ENCODE measurements at places on chromosomes 5 and 9. TPM values are rescaled to one million over a fixed set of nuclear protein-coding genes. Genes with fewer than 3 reads are reported as not detected.

DNA sequence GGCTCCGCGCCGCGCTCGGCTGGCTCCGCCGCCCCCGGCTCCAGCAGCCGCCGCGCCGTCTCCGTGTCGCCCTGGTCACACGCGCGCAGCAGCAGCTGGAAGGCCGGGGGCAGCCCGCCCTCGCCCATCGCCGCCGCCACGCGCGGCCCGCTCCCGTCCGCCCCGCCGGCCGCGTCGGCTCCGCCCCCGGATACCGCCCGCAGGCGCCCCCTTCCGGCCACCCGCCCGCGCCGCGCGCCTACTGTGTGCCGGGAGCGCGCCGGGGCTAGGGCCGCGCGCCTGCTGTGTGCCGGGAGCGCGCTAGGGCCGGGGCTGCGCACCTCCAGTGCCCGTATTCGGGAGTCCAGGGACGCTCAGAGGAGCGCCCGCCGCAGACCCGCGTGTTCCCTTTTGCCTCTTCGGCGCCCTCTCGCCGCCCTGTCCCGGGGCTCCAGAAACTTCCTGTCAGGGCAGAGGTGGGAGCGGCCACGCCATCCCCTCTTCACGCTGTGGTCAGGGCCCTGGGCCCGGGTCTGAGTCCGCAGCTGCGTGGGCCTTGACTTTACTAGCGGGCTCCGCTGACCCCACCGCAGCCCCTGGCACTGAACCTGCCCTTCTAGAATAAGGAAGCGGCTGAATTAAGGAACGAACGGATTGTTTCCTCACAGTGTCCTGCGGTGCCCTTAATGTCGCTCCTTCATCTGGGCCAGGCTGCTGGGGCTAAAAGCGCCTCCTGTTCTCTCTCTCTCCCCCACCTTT lies at the start of gene ANKS6:
Gene ANKS6 (minus strand): TSS at position 192 of the 738 bp plus-strand sequence. CDS start 64 bp downstream, at position 128.
- peak; percentile 63 for DNase-seq

Gene TUSC1
- total RNA-seq: not detected

DNA sequence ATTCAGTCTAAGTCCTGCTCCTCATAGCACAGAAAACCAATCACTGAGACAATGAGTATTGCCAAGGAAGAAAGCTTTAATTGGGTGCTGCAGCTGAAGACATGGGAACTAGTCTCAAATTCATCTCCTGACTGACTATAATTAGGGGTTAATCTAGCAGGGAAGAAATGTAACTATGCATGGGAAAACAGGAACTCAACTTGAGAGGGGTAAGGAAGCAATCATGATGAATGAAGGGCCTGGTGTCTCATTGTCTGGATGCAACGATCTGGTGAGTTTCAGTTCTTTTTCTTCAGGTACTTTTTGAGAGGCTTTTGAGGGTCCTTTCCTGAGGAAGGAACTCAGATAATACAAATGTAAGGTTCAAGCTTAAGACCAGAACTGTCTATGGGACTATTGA lies 24.0 kb upstream of the OCLN start:
- no peak for DNase-seq

Gene KIF4B
- not detected for total RNA-seq

Gene NIPBL
- total RNA-seq: 110 TPM

- DNase-seq: no peak
Measured at GRCh38 chr5:124706729-124707361, 39.6 kb downstream of the ZNF608 start.

DNA sequence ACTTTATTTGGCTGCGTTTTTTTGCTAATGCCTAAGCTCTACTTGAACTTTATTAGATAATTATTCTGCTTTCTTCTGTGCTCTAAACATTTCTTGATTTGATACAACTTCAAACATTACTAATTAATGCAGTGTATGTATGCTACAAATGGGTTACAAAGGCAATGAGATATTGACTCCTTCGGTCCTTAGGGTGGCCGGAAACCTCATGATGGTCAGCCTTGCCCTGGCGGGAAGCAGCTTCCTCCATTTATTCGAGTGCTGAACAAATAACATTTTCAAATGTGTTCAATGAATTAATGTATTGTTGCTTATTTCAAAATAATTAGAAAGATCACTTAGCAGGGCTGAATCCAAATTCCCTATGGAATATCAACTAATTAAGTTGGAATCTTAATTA lies 3.9 kb upstream of the LNPEP start:
- no peak for DNase-seq

GRCh38 chr5:56746553-56747339 lies 68.6 kb upstream of the MAP3K1 start:
- no peak for DNase-seq

Gene NEURL1B
- 0.08 TPM for total RNA-seq

- no peak for DNase-seq
Measured at GRCh38 chr9:92342825-92343488, 17.2 kb downstream of the CENPP start.

GRCh38 chr9:122941582-122942234 lies 888 bp downstream of the RABGAP1 start:
- no peak for DNase-seq

- DNase-seq: no peak
Measured at GRCh38 chr5:31531543-31531887, 378 bp downstream of the DROSHA start.

- DNase-seq: no peak
Measured at GRCh38 chr5:1701216-1701864, 98.3 kb downstream of the MRPL36 start.

- no peak for DNase-seq
Measured at GRCh38 chr5:133824661-133825254, 143.7 kb downstream of the C5orf15 start.

GRCh38 chr5:78586251-78586650 lies 62.3 kb downstream of the LHFPL2 start:
- no peak for DNase-seq

DNA sequence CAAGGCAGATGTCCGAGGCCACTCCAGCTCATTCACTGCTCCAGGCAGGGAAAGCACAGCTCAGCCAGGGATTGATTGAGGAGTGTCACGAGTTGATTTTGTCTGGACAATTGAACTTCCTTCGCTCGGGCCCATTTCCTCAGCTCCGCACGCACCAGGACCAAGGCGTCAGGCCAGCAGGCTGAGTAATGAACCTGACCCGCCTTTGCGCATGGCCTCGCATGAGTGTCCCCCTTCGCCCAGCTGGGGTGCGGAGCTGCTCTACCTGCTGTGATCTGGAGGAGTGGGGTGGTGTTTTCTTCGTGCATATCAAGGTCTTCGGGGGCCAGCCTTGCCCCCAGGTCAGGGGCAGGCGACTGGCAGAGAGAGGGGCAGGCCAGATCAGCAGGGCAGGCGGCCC lies 44.0 kb downstream of the VAV2 start:
- DNase-seq: no peak

- DNase-seq: no peak
Measured at GRCh38 chr9:90803860-90804593, 2.4 kb downstream of the SYK start.

GRCh38 chr5:11640158-11640873 lies 263.9 kb downstream of the CTNND2 start:
- no peak for DNase-seq

- no peak for DNase-seq
Measured at GRCh38 chr5:6307304-6307703, 71.0 kb downstream of the MED10 start.

Gene ACER2
- total RNA-seq: 5.9 TPM

Gene RNF208
- total RNA-seq: 1.3 TPM

GRCh38 chr9:12851341-12852090 lies 76.7 kb downstream of the LURAP1L start:
- no peak for DNase-seq

DNA sequence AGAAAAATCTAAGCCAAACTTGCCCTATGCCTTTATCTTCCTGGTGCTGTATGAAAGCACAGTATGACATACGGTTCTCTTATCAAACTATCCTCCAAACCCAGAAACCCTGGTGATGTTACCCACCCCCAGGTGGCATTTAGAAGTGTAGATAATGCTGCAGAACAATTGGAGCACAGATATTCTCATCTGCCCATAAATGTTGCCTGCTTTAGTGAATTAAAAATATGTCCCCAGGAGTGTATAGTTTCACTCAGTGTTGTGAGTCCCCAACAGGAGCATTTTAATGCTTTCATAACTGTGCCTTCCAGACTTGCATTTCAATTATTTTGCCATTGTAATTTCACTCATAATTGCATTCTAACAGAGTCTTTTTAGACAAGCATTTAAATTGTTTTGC lies 50.8 kb downstream of the SV2C start:
- DNase-seq: no peak

DNA sequence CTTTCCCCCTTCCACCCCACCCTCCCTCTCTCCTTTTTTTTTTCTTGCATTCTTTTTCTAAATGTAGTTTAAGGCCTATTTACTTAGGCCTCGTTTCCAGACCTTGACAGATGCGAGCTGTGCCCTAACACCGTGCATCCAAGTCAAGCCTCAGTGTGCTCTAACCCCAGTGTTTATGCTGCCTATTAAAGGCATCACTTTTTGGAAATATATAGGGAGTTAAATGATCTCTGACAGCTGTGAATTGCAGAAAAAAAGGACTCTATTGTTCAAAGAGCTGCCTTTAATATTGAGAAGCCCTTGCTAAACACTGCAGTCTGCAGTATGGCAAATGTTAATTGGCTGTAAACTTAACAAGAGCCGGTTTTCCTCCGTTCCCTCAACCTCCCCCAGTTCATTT lies 270.4 kb upstream of the TUT7 start:
- no peak for DNase-seq

GRCh38 chr9:126556560-126557250 lies 57.0 kb upstream of the LMX1B start:
- no peak for DNase-seq

Gene ARSB
- total RNA-seq: 4.2 TPM

Gene CER1
- total RNA-seq: not detected

DNA sequence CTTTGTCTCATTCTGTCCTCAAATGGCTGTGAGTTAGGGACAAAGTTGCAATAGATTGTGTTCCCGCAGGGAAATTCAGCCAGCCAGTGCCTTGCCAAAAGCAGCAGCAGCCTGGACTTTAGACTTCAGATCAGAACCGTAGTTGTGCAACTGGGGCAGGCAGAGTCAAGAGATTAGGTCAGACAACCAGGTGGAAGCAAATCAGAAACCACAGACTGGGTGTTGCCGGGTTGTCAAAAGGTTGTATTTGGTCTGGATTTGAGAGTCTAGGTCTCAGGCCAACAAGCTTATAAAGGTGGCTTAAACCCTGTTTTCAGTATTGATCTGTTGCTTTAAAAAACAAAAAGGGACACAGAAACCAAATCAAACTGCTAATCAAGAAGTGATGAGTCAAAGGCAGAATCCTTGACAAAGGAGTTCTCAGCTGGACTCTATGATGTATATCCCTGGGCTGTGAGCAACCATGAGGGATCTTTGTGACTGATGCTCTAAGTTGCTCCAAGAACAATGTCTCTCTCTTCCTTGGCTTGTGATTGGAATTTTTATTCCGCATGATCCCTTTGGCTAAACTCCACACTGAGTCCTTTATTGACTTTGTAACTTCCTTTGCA lies 20.9 kb downstream of the RFK start:
- no peak for DNase-seq

GRCh38 chr5:127452626-127453025 lies 64.8 kb upstream of the PRRC1 start:
- DNase-seq: no peak

GRCh38 chr9:115671963-115672305 lies 481.7 kb upstream of the PAPPA start:
- no peak for DNase-seq

GRCh38 chr9:19665146-19665863 lies 123.5 kb downstream of the SLC24A2 start:
- no peak for DNase-seq

Gene IL31RA
- not detected for total RNA-seq

DNA sequence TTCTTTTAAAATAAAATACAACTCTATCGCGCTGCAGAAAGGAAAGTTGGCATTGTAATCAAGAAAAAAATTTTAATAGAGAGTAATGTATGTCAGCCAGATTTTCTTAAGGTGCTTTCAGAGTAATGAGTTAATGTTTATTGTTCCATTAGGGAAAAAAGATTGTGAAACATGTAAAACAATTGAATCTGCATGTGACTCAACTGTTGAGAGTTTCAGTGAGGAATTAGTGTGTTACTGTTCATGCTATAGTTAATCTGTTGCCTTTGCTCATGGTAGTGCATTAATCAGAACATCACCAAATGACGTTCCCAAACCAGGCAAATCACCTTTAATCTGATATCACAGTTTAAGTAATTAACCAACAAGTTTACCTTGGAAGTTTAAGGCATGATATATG lies 600.5 kb downstream of the NR2F1-AS1 start:
- DNase-seq: no peak

DNA sequence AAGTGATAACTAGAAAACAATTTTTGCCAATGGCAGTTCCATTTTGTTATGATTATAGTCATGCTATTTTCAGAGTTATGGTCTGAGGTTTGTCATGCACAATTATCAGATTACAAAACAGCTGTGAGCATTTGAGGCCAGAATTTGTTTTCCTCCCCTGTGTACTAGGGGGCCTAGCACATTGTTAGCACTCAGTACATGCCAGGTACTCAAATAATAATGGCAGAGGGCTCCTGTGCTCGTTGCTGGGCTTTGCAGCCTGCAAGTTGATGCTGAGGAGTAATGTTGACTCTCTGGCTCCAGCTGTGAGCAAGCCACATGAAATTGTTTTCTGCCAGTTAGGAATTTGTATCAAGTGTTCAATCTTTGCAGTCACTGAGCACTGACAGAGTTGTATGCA lies 6.9 kb downstream of the DNAI1 start:
- no peak for DNase-seq

GRCh38 chr5:101393795-101394450 lies 490.8 kb upstream of the ST8SIA4 start:
- no peak for DNase-seq

DNA sequence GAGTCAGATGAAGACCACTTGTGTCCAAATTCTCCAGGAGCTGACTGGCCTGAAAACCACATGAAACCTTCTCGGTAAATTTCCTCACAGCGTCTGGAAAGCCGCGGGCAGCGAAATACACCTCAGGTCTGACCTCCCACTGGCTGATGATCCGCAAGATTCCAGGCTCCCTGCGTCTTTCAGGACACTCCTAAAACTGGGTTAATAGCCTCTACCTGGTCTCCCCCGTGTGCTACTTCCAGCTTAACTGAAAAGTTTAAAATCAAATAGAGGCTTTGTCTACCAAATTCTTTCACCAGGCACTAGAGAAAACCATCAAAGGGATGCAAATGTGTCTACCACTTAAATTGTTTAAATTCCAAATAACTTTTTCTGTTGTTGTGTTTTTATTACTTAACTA lies 312.6 kb downstream of the DRD1 start:
- DNase-seq: no peak

DNA sequence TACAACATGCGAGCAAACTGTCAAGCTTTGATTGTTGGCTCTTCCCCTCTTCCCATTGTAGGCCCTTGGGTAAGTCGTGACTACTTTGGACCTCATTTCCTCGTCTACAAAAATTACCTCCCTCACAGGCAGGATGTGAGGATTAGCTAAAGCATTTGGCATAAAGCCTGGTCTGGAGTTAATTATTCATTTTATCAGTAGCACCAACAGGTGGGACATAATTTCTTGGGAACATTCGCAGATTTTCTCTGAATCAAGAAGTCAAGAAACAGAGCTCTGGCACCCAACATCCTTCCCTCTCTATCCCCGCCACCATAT lies 39.9 kb upstream of the SEMA6A start:
- no peak for DNase-seq
